Kidney epithelial cell (primary cell): ENCODE measurements at places on chromosomes 12 and 14.

DNA sequence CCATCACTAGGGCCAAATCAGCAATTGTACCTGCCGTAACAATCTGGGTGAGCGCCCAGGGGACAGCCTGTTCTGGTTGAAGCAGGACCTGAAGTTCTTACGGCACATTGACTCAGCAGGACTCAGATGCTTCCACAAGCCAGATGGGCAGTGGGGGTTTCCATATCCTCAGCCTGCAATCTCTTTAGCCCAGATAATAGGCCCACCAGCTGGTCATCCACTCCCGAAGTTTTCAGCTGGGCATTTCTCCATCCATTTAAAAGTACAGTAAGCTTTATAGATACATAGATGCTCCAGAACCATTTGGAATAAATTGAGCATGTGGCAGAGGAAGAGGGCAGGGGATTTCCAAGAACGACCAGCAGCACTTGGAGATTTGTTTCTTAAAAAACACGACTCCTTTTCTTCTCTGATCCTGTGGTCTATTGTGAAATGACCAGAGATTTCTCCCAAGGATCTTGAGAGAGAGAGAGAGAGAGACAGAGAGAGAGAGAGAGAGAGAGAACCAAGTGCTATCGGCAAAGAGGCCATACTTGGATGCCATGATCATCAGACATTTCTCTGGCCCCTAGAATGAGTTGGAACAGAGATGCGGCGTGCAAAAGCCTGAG lies 74.8 kb upstream of the PLXNC1 start:
- DNase-seq, result no peak

DNA sequence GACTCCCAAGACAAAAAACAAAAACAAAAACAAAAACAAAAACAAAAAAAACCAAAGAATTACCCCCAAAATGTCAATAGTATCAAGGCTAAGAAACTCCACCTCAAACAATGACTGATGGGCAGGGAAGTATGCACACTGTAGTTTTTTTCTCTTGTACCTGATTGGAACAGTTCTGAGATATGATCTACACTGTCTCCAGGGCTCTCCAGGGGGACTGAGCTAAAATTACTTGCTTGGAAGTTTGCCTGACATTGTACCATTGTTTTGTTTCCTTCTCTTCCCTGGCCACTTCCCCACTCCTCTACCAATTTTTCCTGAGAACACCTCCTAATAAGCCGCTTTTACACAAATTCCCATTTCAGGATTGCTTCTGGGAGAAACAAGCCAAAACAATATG lies 22.3 kb upstream of the CATSPERB start:
- DNase-seq, result no peak

DNA sequence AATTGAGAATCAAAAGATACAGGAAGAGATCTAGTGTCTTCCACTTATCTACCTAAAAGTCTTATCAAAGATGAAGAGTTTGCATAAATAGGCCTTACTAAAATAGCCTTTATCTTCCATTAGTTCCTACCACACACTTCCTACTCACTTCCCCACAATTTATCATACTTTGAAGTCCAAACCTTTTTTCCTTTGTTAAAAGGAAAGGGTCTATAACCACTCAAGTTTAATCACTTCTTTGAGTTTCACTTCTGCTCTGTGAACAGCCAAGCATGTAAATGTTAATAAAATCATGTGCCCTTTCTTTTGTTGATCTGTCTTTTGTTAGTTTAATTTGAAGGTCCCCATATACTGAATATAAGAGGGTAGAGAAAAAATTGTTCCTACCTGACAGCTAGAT lies 114.5 kb downstream of the PHLDA1 start:
- DNase-seq, result no peak

DNA sequence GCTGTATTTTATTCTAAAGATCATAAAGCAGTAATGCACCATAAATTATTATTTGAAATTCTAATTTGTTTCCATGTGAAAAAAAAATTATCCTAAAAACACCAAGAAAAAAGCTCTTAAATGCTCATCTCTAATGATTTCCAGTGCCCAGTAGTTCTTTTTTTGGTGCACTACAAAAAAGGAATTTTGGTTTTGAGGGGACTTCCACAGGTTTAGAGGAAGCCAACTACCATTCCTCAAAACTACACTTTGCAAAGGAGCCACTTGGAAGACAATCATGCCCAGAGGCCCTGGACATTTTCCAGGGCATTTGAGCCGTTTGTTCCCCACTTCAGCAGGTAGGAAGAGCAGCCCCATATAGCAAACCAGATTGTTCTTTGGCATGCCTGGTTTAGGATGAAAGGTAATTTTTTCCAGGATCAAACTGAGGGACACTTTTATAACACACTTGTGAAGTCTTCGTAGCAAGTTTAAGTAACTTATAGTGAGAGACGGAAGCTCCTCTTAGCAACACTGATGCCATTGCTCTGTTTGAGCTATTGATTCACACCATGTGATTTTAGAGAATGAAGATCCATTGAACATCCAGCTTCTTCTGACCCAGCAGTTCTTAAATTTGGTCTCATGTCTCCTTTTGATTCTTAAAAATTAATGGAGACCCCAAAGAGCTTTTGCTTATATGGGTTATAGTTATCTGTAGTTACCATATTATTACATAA lies 187.9 kb downstream of the ETV6 start:
- DNase-seq, result no peak

- no peak for DNase-seq
Measured at GRCh38 chr12:29957835-29958234, 174.1 kb upstream of the TMTC1 start.

- no peak for DNase-seq
Measured at GRCh38 chr12:21818627-21819026, 44.1 kb upstream of the KCNJ8 start.

GRCh38 chr12:71239731-71240130 lies 81.9 kb upstream of the TSPAN8 start:
- DNase-seq, result no peak

DNA sequence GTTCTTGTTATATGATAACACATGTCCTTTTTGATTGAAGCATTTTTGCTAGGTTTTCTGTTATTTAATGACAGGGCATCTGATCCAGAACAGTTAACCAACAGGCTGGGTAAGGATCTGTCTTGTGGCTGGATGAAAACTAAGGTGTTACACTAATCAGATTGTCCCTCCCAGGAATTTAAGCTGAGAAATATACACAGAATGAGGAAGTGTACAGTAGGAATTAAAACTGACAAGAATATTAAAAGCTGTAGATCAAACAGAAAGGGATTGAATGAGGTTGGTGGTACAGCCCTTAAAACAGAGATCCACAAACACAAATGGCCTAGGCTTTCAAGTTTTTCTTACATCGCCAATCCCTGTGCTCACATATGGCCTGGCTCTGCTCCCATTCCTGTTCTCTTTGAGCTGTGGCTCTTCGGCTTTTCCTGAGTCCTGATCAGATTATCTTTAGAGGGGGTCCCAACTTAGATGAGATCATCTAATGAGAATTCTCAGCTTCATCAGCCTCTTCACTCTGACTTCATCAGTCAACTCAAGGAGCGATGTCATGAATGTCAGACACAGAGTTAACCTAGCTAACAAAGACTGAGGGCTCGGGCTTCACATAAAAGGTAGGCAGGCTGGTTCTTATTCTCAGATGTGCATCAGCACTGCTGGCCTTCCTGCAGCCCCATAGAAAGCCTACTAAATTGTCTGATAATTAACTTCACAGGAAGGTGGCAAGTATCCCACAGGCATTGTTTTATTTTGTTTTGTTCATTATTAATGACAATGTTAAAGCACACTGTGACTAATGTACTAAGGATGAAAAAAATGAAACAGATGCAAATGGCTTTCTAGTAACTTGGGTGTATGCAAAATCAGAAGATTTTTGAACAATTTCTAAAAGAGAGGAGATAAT lies 11.4 kb downstream of the PYGL start:
- no peak for DNase-seq

DNA sequence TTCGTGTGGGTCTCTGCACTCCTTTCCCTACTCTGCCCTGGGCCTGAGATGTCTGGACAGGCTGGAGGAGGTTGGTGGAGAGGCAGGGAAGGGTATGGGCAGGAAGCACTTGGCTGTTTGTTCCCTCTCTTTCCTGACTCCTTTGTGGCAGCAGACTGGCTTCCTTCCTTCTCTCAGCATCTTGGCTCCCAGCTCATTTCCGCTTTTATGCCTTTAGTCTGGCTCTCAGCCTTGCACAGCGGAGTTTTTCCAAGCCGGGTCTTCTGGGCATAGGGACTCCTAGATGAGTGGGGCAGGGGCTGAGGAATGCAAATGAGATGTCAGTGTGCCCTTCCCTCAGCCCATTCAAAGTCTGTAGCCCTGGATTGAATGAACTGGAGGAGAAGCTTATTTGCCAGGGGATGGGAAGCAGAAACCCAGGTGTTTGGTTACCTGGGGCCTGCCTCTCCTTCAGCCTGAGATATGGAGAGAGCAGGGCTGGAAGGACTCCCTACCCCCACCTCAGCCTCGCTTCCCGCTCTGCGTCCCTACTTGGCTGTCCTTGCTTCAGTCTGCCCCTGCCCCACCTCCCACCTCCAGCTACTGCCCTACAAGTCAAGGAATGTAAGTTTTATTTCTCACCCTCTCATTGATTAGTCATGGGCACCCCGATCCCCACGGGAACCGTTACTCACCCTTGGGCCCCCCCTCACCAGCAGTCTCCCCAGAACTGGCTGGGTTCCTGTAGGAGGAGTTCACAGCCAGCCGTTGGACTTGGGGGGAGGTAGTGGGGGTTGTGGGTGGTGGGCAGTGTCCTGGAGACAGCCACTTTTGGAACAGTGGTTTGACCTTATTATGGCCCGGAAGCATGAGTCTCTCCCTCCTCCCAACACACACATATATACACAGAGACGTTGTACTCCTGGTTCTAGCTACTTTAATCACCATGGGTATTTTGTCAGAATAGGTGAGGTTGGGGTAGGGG lies 9.3 kb upstream of the ITGA5 start:
- no peak for DNase-seq

DNA sequence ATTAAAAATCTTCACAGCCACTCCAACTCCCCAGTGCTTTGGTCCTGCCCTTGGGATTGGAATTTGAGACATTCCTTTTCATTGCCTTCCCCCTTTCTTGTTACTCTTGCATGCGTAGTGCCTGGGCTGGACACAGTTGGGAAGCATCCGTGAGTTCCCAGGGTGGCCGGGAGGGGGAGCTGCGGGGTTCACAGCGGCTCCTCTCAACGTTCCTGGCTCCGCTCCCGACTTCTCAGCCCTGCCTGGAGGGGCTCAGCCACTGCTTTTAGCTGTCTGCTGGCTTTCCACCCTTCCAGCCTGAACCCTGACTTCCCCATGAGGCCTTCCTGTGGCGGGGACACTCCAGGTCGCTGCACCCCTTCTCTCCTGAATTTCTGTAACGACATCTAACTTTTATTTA lies 3.2 kb downstream of the TEX52 start:
- no peak for DNase-seq
